ENCODE measurements at places on chromosomes 7 and 10.
A peak's percentile ranks its signal among the peaks of the same experiment; 100 is the strongest.

- no peak for DNase-seq
Measured at GRCh38 chr7:66500087-66500486, 128.6 kb upstream of the KCTD7 start.

- DNase-seq: no peak
Measured at GRCh38 chr10:50361946-50362345, 110.6 kb upstream of the ASAH2 start.

DNA sequence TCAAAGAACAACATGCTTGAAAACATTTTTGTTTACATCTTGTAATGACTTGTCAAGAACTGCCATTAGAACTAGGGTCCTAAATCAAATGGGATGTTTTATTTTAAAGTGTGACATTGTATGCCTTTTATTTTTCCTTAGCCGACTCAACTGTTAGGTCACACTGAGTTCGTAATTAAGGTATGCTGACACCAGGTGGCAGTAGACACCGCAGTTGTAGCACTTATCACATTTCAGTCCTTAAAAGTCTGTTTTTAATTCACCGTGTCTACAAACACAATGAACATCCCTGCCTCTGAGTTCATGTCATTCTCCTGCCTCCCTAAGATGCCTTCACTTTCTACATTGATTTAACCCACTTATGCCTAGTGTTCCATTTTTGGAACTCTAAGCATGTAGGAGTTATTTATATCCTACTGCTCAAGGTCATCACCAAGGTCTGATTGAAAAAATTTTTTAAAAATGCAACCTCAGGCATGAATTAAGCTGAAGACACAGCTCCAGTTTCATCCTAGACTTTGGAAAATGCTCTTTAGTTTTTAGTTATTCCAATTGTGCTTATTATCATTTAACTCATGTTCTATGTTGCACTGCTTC, 186.1 kb downstream of the BMPER start:
- no peak for DNase-seq

GRCh38 chr10:96655461-96656197, 64.7 kb downstream of the PIK3AP1 start:
- no peak for DNase-seq

- DNase-seq: peak; percentile 33
Measured at GRCh38 chr10:23067939-23068775, 27.2 kb upstream of the MSRB2 start.
